Activated T-helper 2 cell treated with anti-CD3 and anti-CD28 coated beads, Interferon-gamma antibody, Interleukin-2, Interleukin-4, amounts not matched to agents 10 μg/mL and 5 μg/mL and 100 μg/mL, durations not matched to agents 14 hours and 24 hours and 36 hours (primary cell): ENCODE measurements at places on chromosomes 4 and X. TPM values are rescaled to one million over a fixed set of nuclear protein-coding genes. Genes with fewer than 3 reads are reported as not detected.

The NMU gene
- total RNA-seq, result 0.25 TPM in 1 of 2 replicates, not detected in the other

The ARHGAP24 gene
- not detected in 2 replicates for total RNA-seq

GRCh38 chr4:102792361-102792936 lies 31.7 kb upstream of the MANBA start:
- no peak for DNase-seq

GRCh38 chr4:113445286-113445685 lies 316.3 kb downstream of the CAMK2D start:
- DNase-seq, result no peak

GRCh38 chrX:154098551-154098950 lies 1.0 kb upstream of the MECP2 start:
- DNase-seq, result no peak

- DNase-seq, result no peak
Measured at GRCh38 chrX:5051831-5052491, 1176.7 kb downstream of the NLGN4X start.

DNA sequence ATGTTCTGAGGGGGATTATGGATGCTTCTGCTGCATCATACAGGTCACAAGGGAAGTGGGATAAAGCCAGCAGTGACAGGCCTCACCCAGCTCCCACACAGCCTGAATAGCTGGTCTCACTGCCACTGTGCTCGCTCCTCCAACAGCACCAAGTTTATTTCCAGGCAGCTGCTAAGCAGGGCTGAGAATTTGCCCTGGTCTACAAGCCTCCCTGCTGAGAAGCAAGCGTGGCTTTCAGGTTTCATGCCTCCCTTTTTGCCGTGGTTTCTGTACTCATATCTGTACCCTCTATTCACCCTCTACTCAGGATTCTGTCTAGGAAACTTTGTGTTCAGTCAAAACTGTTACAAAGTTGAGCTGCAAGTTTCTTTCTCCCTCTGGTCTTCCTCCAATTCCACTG lies 78.6 kb downstream of the MAGEC1 start:
- no peak for DNase-seq

DNA sequence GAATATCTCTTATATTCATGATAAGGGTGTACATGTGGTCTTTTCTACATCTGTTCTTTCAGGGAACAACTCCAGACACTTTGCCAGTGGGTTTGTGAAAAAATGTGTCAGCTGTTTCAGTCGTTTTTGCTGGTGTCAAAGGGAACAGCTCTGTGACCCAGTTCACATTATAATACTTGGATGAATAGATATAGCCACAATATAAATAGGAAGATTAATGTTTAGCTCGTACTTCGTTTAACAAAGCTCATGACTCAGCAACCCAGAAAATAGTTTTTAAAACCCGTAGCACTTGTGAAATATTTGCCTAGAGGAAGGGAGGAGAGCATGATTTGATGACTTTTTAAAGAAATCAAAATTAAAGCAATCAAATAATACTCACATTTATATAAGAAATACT lies 7.9 kb downstream of the LIAS start:
- no peak for DNase-seq

DNA sequence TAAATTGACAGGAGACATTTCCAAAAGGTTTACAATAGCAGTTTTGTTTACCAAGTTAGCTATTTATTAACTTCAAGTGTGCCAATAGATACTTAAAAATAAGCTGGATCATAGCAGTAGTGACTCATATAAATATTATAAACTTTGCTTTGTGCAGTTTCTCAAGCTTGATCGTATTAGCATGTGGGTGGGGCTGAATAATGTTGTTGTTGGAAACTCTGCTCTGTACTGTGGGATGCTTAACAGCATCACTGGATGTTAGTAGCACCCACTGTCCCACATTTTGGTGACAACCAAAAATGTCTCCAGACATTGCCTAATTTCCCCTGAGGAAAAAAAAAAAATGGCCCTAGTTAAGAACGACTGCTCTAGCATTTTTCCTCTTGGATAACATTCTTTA lies 855.2 kb upstream of the ADGRL3 start:
- no peak for DNase-seq

DNA sequence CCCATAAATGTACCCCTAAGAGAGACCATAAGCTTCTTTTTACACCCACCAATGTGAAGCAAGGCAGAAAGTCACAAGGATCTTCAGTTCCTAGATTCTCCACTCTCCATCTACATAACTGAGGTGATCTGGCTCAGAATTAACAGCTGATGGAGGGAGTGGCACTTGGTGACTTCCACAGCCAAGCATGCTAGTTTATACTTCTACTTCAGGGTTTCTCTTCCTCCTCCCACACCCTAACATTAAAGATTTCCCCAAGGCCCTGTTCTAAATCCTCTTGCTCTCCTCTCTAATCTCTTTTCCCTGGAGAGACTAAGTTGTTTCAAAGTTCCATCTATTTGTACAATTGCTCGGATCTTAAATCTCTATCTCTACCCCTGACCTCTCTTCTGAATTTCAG lies 81.1 kb downstream of the MBNL3 start:
- no peak for DNase-seq

- DNase-seq, result no peak
Measured at GRCh38 chr4:159540501-159540900, 437.6 kb downstream of the RAPGEF2 start.

GRCh38 chr4:113844369-113844768 lies 82.8 kb upstream of the CAMK2D start:
- no peak for DNase-seq
